ENCODE measurements at places on chromosomes 7 and 10.

DNA sequence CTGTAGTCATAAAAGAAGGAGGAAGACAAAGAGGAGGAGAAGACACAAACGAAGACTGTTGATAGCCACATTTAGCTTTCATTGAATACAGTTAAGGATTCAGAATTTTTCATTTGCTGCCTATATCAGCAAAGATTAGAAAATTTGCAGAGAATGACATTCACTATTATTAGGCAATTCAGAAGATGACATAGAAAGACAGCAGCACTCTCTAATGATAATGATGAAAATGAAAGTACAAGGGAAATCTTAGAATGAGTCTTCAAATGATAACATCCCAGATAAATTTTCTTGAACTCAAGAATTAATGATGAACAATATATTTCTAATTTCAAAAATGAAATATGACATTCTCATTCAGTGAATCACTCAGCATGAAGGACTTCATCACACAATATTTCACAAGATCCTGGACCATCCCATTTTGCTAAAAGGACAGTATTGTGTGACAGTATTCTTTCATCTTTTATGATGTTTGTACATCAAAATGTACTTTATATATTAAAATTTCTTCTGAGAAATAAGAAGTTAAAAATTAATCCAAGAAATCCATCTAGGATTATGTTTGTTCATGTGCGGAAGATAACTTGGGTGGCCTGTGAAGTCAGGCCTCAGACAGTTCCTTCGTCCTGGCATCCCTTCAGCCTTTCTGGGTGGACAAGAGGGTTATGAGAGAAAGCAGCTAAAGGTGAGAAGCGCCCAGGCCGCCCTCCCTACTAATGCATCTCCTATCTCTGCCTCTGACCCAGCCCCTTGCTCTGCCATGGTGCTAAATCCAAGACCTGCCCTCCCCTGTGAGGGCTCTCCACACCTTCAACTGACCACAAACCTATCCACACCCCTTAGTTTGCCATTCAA lies 47.4 kb upstream of the CAMK2B start:
- DNase-seq = no peak

GRCh38 chr10:88764110-88764509 lies 4.3 kb downstream of the LIPN start:
- DNase-seq = no peak

- no peak for DNase-seq
Measured at GRCh38 chr7:129212596-129212995, 12.2 kb upstream of the AHCYL2 start.

- no peak for DNase-seq
Measured at GRCh38 chr7:90955641-90956207, 308.5 kb upstream of the FZD1 start.

DNA sequence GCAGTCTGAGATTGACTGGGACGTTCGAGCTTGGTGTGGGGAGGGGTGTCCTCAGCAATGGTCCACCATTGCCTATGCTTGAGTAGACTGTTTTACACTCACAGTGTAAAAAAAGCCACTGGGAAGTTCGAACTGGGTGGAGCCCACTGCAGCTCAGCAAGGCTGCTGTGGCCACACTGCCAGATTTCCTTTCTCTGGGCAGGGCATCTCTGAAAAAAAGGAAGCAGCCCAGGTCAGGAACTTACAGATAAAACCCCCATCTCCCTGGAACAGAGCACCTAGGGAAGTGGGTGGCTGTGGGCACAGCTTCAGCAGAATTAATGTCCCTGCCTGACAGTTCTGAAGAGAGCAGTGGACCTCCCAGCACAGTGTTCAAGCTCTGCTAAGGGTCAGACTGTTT lies 80.3 kb downstream of the BICC1 start:
- DNase-seq = no peak
